Stimulated activated CD4-positive, alpha-beta T cell treated with anti-CD3 and anti-CD28 coated beads, Interleukin-2, amount 100 ng/mL, for 48 hours (primary cell): ENCODE measurements at places on chromosomes 3 and 15.

GRCh38 chr3:194714137-194714455 lies 28.4 kb downstream of the FAM43A start:
- no peak for DNase-seq

GRCh38 chr15:73677146-73677607 lies 7.0 kb upstream of the CD276 start:
- DNase-seq = peak; percentile 51

- no peak for DNase-seq
Observed at GRCh38 chr3:164351131-164351530, 727.2 kb downstream of the SI start.

GRCh38 chr3:3951071-3951470 lies 151.8 kb downstream of the LRRN1 start:
- DNase-seq = no peak

- DNase-seq = no peak
Observed at GRCh38 chr3:74347563-74348268, 266.7 kb downstream of the CNTN3 start.

DNA sequence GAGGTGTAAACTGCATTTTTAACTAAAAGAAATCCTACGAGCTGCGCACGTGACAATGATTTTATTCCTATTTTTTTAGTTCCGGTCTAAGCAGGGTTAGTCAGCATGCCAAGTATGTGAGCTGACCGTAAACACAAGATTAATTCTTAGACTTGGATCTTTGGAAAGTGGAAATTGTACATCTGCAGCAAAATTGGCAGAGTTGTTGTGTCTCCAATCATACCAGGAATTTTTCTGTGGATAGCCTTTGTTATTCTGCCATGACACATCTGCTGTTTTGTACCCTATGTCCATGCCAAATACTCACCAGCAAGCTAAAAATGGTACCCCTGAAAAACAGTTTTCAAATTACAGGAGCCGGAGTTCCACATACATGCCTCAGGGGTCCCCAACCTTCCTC lies 562.5 kb downstream of the UNC13C start:
- DNase-seq = no peak

- no peak for DNase-seq
Observed at GRCh38 chr3:158312560-158313141, 202.8 kb downstream of the RSRC1 start.

DNA sequence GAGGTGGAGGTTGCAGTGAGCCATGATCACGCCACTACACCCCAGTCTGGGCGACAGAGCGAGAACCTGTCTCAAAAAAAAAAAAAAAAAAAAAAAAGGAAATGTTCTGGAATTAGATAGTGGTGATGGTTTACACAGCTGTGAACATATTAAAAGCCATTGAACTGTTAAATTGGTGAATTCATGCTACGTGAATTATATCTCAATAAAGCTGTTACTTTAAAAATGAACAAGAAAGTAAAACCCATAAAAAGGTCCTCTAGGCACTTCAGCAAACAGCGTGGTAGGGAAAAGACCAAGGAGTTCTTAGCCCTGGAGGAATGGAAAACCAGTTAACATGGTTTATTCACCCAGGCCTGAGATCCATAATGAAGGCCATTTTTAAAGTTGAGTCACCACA lies 180.1 kb downstream of the ATG7 start:
- DNase-seq = no peak

- DNase-seq = no peak
Observed at GRCh38 chr3:135456108-135456790, 509.3 kb upstream of the PPP2R3A start.

GRCh38 chr15:80779658-80780415 lies 667 bp downstream of the CEMIP start:
- no peak for DNase-seq

DNA sequence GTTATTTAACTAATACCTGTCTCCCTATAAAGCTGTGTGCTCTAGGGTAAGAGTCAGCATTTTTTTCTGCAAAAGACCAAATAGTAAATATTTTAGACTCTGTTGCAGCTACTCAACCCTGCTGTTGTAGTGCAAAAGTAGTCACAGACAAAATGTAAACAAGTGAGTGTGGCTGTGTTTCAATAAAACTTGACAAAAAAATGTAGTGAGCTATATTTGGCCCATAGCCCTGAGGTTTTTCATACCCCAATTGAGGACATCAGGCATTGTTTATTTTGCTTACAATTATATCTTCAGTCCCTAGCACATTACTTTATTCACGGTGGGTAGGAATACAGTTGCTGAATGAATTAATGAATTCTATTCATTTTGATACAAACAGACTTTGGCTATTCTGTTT lies 58.7 kb upstream of the TBC1D5 start:
- DNase-seq = no peak

DNA sequence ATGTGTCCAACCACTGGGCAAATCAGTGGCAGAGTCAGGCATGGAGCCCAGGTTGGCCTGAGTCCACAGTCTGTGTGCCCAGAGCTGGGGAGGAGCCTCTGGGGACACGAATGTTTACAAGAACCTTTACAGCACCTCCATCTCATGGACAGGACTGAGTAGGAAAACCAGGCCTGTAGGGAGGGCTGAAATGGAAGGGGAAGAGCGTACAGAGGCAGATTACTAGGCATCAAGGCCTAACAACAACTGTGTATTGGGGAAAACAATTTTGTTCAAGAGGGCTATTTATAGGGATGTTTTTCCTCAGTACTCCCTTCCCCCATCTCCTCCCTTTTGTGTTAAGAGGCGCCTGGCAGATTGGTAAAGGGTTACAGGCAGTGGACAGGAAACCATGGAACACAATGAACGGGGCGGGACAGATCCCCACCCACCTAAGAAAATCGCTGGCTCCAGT lies 15.1 kb upstream of the ARHGAP31 start:
- DNase-seq = no peak

GRCh38 chr3:78762121-78762520 lies 1005.7 kb downstream of the ROBO1 start:
- no peak for DNase-seq

DNA sequence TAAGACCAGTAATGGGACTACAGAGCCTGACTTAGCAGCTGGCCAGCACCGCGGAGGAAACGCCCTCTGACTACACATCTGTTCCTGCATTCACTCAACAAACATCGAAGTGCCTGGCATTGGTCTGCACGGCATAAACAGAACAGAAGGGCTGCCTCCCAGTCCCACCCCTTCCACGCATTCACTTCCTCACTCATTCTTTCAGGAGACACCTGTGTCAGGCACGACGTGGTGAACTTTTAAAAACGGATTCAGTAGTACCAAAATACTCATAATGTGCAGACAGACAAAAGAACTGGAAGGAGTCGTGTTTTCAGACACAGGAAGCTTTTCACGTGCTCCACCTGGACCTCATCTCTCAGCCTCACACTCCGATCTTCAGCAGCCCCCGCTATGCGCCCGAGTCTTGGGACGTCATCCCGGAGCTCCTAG lies 123.3 kb downstream of the XXYLT1 start:
- DNase-seq = no peak

DNA sequence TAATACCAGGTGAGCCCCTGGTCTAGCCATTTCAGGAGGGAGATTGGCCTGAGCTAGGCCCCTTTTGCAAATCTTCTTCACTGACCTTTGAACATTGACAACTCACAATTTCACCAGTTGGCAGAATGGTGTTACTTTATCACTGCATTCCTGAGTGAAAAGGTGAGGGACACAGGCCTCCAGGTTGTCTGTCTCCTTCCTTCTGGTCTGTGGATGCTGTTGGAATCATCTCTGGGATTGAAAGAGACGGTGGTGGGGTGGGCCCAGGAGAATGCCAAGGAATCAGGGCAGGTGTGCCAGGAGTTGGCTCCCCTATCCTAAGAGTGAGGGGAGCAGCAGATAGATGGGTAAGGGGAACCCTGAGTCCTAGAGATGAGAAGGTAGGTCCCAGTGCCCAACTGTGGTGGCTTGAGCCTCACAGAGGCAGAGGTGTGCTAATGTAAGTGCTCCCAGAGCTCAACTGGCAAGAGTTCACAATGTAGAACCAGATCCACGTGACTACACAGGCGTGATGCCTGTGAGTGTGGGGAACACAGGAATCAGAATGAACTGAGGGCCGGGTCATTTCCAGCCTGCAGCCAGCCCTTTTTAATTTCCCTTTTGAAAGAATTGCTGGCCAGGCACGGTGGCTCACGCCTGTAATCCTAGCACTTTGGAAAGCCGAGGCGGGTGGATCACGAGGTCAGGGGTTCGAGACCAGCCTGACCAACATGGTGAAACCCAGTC lies 11.2 kb downstream of the C3orf62 start:
- no peak for DNase-seq

DNA sequence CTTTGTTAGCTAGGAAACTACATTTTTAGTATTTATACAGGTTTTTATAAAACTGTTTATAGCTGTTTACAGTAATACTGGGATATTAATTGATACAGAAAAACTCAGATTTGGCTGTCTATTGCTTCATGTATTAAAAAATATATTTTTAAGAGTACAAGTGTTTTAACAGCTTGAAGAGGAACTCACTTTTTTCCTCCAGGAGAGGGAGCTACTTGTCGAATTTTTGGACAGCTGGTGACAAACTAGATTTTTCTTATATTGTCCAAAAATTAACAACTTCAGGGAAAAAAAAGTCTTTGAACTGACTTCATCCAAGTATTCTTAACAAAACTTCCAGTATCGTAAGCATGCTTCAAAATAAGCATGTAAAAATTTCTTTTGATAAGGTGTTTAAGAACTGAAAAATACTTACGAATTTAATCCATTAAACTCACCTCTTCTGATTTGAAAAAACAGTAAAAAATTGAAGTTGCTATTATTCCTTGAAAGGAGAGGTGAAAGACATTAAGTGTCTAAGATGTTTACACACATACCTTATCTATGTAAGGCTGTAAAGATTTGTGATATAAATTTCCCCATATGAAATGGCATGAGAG lies 4.0 kb downstream of the DIPK2A start:
- DNase-seq = no peak

DNA sequence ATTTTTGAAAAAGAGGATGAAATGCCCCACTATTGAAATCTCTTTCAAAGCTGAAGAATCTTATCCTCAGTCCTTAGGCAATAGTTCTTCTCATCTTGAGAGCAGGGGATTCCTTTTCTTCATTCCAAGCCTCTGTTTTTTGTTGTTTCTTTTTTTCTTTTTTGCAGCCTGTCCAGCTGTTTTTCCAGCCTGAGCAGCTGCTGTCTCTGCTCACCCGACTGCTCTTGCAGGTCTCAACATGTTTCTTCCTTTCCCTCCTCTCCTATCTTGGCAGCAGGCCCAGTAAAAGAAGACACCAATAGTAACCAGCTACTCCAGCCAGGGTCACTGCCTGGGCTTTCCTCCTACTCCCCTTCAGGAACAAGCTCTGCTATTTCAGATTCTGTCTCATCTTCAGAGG lies 23.8 kb downstream of the MEX3B start:
- no peak for DNase-seq

GRCh38 chr15:78944669-78945407 lies at the start of gene CTSH:
Gene CTSH (minus strand): TSS chr15:78945046. CDS start chr15:78944981, 65 bp downstream.
- DNase-seq = peak; percentile 63

DNA sequence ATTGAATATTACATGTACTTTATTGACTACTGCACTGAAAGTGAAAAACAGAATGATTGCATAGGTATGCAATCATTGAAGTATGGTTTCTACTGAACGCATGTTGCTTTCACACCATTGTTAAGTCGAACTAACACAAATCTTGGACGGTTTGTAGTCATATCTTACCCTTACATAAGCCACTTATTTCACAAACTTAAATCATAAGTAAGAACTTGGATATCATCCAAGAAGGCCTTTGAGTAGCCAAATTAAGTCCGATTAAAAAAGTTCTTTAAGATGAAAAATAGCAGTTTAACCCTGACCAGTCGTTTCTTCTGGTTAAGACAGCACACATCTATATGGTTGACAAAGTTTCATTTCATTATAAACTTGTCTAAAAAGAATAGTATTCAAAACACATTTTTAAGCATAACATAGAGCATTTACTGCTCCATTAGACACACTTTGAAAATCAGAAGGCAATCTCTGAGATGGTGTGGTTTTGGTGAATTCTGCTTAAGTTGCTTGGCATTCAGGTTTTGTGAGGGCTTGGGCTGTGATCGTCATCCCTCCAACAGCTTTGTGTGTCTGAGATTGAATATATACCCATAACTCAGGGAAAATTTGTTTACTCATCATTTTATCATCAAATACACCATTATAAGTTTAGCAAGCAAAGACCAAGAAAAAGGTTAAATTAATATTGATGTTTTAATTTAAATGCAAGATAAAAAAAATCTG lies 92.2 kb downstream of the NFKBIZ start:
- no peak for DNase-seq

- no peak for DNase-seq
Observed at GRCh38 chr3:5198986-5199731, 11.7 kb downstream of the EDEM1 start.

DNA sequence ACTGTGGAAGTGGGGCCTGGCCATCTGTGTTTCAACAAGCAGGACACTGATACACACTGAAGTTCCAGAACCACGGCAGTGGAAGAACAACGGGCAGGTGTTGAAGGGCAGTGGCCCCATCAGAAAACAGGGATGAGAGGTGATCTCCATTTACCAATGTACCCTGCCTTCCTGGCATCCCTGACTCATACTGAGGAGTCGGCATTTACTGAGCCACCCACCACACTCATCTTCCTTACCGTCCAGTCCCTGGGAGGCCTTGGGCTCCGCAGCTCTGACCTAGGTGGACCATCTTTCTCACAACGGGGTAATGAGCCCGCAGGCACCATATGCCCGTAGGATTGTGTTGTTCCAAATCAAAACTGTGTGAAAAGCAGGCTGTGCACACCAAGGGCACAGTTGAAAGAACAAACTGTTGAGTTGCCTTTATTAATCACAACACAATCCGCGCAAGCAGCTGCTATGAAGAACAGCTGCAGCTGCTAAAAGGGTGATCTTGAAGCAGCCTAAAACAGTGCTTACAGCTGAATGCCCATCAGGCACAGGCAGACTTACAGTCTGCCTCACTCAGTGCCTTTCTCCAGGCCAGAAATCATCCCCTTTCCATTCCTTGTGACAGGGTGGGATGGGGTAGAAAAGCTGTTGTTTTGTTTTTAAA lies 12.9 kb downstream of the MB21D2 start:
- no peak for DNase-seq

DNA sequence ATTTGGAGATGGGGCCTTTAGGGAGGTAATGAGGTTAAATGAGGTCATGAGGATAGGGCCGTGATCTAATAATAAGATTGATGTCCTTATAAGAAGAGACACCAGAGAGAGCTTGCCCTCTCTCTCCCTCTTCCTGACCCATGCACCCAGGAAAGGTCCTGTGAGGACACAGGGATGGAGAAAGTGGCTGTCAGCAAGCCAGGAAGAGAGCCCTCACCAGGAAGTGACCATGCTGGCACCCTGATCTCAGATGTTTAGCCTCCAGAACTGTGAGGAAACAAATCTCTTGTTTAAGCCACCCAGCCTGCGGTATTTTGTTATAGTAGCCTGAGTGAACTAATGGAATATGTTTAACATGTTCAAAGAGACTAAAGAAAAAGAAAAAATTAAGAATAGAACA lies 15.3 kb upstream of the GNB5 start:
- no peak for DNase-seq

- no peak for DNase-seq
Observed at GRCh38 chr3:161203485-161204098, 17.5 kb upstream of the NMD3 start.
